ENCODE measurements at places on chromosomes 6 and 20.

DNA sequence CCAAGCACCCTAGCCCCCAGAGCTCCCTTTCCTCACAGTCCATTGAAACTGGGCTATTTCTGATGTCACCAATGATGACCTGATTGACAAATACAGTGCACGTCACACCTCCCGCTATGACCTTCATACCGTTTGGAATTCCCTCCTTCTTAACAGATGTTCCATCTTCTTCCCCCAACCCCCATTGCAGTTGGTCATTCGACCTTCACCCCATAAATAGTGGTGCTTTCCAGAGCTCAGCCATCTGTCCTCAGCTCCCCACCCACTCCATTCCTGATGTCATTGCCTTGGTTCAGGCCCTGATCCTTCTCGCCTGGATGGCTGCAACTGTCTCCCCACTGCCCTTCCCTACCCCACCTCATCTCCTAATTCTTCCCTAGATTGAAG is 198.5 kb downstream of the SOD2 start:
- DNase-seq = no peak

DNA sequence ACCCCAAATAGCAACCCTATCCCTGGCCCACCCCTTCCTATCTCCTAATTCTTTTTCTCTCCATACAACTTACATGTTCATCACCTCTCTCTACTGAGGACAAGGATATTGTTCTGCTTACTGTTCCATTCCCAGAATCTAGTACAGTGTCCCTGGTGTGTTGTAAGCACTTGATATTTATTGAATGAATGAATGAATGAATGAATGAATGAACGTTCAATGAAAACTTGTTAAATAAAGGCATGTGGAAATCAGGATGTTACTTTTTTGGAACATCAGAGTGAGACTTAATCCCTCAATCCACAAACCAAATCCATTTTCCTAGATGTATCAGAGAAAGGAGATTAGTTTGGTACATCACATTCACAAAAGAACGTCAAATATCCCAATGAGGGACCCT is 6.8 kb upstream of the JPH2 start:
- DNase-seq = no peak

DNA sequence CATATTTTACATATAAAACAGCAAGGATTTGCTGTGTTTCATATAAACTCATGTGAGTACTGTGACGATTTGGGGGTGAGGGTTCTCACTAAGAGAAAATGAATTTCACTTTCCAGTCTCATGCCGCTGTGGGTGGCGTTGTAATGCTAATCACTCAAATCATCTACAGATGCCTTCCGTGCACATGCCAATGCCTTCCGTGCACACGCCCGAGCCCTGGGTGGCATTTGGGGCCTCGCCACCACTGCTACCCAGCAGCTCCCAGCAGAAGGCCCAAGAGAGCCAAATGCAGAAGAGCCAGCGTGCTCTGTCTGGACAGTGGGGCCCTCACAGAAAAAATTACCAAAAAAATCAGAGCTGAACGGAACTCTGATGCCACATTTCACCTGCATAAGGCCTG is 53.7 kb downstream of the WDR27 start:
- no peak for DNase-seq

GRCh38 chr6:156780102-156780641 is 3.0 kb downstream of the ARID1B start:
- no peak for DNase-seq

- no peak for DNase-seq
Observed at GRCh38 chr6:1562171-1562955, 47.4 kb upstream of the FOXC1 start.

Measured in caudate nucleus (tissue), 63 donors.